ENCODE measurements at places on chromosomes 5 and 9.

GRCh38 chr9:132589148-132590036, 7.0 kb downstream of the BARHL1 start:
- no peak for DNase-seq

DNA sequence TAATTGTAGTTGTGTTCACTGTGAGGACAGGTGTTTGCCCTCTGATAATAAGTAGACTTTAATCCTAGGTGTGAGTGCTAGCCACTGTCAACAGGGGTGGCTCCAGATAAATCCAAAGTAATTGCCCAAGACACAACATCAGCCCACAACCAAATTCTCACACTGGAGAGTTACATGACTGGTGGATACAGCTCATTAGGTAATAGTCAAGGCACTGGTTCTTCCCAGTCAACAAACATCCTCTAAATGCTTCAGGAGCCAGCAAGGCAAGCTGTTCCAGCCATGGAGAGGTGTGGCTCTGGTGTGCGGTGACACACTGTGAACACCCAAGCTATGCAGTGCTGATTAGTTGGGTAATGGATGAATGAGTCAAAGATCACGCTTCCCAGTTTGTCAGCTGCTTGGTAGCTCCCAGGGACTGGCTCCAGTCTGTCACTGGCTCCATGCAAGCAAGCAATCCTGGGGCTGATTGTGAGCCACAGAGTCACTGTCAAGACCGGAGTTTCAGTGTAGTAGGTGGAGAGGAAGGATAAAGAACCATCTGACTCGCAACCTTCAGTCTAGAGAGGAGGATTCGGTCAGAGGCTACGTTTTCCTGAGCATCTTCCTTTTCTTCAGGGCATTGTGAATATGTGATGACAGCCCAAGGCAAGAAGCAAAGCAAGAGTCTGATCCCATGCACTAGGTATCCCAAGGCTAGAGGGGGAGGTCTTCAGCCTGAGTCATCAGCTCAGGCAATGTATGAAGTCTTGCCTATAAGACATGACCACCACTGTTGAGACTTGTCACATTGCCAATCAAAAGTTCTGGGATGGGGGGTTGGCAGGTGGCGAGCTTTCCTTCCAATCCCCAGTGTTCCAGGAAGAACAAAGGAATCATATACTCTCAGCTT, 63.1 kb downstream of the UGCG start:
- DNase-seq = peak; percentile 50

DNA sequence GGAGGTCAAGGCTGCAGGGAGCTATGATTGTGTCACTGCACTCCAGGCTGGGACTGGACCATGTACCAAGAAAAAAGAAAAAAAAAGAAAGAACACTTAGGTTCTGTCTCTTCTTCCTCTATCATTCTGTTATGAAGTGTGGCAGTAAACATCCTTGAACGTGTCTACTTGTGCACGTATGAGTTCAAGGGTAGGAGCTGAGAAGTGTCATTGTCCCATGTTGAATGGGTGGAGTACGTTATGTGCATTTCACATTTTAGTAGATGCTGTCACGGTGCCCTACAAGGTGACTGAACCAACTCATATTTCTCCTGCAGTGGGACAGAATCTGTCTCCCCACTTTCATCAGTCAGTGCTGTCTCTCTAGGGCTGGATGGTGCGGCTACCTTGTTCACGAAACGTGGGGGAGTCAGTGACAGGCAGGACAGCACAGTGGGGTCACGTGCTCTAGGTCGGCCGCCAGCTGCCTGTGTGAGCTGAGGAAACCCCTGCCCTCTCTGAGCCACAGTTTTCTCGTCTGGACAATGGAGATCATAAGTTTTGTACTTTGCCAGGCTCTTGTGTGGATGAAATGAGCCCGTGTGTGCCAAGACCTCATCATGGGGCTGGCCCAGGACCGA, 47.2 kb downstream of the GTF3C4 start:
- DNase-seq = no peak

DNA sequence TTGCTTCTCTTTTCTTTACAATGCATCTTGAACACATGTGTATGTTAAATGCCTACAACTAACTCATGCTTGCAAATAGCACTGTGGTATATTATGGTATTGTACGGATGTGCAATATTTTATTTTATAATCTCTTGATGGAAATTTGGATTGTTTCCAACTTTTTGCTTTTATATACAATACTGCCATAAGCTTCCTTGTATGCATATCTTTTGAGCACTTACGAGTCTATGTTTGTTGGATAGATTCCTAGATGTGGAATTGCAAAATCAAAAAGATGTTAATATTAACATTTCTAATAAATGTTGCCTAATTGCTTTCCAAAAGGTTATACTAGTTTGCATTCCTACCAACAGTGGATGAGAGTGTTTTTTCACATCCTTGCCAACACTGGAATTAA, 3.4 kb upstream of the GALNT12 start:
- DNase-seq = no peak

GRCh38 chr5:177601126-177601525, 1.2 kb downstream of the B4GALT7 start:
- DNase-seq = no peak

DNA sequence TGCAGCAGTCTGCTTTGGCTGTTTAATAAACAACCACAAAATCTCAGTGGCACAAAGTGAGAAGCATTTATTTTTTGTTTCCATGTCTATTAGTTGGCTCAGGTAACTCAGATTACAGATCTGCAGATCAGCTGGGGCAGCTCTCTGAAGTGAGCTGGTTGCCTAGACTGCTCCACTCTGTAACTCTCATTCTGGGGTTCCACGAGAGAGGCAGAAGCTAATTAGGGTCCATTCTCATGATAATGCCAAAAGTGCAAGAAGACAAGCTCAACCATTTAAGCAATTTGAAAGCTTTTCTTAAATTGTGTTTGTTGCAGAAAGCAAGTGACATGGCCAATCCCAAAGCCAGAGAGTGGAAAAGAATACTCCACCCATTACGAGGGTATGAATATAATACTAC, 13.2 kb downstream of the MEIKIN start:
- DNase-seq = no peak

Measured in adipocyte (in vitro differentiated cells).